ENCODE measurements at places on chromosomes 11 and 22.

DNA sequence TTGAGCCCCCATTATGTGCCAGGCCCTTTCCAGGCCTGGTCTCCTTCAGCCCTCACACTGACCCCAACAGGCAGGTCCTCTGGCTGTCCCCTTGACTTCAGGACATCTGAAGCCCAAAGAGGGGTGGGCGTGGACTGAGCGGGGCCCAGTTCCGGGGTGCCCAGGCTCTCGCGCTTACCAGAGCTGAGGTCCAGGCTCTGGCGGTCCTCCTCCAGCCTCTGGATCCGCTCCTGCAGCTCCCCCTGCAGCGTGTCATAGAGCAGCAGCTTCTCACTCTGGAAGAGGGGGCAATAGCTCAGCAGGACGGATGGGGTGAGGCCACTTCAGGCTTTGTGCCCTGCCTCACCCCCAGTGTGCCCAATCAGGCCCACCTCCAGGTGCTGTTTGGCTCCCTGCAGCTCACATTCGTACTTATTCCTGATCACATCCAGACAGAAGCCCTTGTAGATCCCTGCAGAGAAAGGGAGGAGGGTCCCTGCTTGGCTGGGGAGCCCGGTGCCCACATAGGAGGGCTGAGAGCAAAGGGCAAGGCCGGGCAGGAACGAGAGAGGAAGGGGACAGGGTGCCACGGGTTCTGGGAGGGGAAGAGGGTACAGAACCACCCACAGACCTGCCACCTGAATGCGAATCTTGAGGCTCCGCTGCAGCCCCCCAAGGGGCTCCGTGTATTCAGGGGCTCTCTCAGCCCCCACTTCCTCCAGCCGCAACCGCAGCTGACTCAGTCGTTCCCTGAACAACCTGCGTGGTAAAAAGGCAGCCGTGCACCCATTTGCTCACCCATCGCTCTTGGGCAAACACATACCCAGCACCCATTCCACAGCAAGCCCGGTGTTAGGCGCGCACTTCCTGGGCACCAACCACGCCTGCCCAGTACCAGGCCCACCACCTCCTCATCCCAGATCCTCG lies 4.1 kb downstream of the BRMS1 start:
- no peak for DNase-seq

GRCh38 chr11:2249189-2249916 lies 21.0 kb downstream of the ASCL2 start:
- no peak for DNase-seq

- peak; percentile 58 for DNase-seq
Measured at GRCh38 chr11:133982876-133983275, 26.1 kb upstream of the IGSF9B start.

GRCh38 chr22:38923463-38924346 lies 33.7 kb upstream of the APOBEC3A start:
- no peak for DNase-seq

DNA sequence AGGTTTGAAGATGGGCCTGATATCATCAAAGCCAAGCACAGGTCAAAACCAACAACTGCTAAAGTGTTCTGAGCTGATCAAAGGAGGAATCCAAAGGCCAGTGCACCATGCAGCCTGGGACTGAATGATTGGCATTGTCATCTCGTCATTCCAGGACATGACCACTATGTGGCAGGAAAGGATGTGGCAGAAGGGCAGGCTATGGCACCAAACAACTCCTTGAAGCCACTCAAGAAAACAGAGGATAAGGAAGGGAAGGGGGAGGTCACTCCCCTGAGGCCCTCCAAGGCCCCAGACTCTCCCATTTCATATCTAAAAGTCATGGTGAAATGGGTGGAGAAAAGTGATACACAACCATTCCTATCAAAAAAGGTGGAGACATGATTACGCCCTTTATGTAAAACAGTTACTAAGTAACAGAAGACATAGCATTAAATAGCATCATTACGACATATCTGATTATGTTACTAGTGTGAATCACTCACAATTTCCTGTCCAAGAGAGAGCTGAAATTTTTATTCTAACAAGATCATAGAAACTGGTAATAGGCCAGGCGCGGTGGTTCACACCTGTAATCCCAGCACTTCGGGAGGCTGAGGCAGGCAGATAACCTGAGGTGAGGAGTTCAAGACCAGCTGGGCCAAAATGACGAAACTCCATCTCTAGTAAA lies 49.3 kb downstream of the AHNAK start:
- peak; percentile 5 for DNase-seq

GRCh38 chr22:48492366-48493320 lies 1335.0 kb downstream of the BRD1 start:
- no peak for DNase-seq

GRCh38 chr11:456533-456932 lies 6.5 kb downstream of the PTDSS2 start:
- DNase-seq: no peak

GRCh38 chr11:94184846-94185245 lies 56.2 kb downstream of the PANX1 start:
- DNase-seq: no peak

- DNase-seq: peak; percentile 86
Measured at GRCh38 chr22:39498368-39498767, 3.7 kb upstream of the MIEF1 start.

DNA sequence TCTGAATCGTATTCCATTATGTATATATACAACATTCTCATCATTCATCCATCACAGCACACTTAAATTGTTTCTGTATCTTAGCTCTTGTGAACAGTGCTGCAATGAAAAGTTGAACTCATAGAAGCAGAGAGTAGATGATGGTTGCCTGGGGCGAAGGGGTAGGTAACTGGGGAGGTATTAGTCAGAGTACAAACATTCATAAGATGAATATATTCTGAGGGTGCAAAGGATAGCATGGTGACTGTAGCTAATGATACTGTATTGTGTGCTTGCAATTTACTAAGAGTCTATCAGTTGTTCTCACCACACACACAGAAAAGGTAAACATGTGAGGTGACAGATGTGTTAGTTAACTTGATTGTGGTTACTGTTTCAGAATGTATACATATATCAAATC lies 12.6 kb upstream of the RFPL2 start:
- no peak for DNase-seq

Data from NCI-H1092 (cell line).